ENCODE measurements at places on chromosomes 6 and 20.

GRCh38 chr6:19757036-19757435 lies 80.1 kb upstream of the ID4 start:
- DNase-seq = no peak

DNA sequence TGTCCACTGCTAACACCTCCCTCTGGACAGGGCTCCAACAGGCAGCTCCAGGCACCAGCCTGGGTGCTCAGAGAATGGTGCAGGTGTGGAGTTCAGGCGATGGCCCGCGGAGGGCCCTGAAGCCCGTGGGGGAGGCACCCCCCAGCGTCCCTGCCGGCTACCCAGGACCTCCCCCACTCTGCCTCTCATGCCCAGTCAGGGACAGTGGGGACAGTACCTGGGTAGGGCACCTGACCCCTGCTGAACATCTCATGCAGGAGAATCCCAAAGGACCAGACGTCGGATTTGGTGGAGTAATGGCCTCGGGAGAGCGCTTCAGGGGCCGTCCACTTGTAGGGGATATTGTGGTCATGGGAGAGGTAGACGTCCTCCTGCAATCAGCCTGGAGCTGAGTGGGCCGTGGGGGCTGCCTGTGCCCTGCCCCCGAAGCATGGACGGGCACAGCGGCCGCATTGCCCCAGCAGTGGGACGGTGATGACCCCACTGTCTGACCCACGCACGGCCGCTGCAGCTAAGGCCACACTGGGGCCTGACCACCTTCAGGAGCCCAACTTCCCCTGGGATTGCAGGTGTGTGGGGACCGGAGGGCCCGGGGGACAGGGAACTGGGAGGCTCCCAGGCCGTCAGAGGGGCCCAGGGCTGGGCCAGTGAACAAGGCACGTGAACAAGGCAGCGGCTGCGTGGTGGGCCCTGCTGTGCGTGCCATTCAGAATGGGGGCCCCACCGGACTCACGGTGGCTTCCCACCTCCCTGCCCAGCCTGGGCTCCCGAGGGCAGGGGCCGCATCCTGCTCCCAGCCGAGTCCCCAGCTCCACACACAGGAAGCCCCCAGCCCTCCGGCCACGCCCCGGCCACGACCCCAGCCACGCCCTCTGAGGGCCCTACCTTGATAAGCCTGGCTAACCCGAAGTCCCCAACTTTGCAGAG lies 7.1 kb downstream of the PTK6 start:
- DNase-seq = no peak

DNA sequence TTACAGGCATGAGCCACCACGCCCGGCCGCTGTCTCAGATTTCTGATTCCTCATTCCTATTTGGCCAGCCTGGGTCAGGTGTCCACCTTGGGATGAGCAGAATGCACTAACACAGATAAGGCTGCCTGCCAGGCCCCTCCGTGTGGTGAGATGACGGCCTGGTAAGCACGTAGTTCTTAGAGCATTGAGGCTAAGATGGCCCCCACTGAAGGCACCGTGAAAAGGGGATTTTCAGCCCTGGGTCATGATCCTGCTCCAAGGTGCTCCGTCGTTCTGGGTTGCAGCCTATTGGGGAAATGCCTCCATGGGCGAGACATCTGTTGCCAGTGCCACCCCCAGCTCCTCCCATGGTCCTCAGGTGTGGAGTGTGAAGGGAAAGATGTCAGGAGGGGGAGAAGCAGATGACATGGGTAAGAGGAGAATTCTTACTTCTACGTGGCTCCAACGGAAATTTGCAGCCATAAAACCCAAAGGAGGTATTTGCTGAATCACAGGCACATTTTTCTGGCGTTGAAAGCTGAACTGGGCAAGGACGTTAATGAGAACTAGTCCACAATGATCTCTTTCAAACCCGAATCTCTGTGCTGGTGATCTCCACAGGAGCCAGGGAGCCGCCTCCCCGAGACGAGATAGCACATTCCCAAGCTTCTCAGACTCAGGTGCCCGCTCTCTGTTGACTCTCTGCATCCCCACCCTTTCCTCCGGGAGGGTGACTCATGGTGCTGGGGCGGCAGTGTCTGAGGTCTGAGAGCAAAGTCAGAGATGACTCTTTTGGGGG lies 34.0 kb upstream of the BMP6 start:
- no peak for DNase-seq

DNA sequence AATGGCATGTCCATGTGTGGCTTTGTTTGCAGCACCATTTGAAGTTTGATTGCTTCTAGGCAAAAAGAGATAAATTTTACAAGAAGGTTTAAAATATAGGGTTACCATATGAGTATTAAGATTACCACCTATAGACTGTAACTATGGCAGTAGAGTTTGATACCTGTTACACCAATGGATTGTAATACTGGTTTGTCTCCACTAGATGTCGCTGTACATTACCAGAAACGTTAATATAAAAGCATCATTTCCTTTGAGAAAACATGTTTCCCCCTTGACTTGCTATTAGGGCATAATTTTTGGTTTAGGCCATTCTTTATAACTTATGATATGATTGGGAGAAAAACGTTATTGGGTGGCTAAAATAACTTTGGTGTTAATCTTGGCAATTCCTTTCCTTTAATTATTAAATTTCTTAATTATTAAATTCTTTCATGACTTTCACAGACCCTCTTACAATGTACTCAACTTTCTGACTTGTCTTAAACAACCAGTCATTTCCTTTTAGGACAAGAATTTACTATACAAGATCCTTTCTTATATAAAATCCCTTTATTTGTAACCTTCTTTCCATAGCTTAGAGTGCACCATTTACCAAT lies 42.8 kb downstream of the HLA-DPB1 start:
- DNase-seq = no peak

DNA sequence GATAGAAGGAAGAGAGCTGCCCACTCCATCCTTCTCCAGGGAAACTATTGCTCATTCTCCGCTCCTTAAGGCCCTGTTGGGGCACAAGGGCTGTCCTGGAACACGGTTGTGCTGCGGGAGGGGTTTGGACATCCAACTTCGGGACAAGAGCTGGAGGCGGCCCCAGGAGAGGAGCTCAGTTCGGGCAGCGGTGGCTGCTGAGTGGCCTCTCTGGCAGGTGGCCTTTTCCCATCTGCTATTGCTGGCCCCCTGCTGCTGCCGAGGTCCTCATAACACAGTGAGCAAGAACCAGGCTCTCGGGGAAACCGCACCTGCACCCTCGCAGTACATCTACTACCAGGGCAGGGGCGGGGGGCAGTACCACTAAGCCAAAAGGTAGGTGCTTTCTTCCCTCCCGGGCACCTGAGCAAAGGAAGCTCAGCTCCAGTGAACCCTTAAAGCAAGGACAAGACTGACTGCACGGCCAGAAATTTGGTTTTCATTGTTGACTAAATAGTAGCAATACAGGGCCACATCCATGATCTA lies 63.7 kb downstream of the PSMG4 start:
- no peak for DNase-seq

GRCh38 chr6:41676431-41676830 lies 38.2 kb downstream of the MDFI start:
- no peak for DNase-seq

- no peak for DNase-seq
These were observed 107.6 kb downstream of the SLC23A2 start for GRCh38 chr20:4893709-4894108.

DNA sequence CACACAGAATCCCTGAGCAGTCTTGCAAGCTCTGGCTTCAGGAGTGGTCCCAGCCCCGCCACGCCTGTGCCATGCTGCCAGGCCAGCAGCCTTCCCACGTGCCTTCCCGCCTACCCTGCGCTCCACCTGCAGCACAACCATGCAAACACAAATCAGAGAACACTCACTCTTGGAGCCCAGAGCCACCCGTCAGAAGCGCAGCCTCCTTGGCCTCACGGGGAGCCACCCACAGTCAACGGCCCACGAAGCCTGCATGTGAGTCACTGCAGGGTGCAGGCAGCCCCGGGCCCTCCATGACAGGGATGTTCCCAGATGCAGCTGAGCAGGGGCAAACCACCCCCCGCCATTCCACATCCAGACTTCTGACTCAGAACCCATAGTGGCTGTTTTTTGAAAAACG lies 217.0 kb downstream of the DLL1 start:
- no peak for DNase-seq

- no peak for DNase-seq
These were observed 82.1 kb upstream of the DTNBP1 start for GRCh38 chr6:15744818-15745402.

- DNase-seq = no peak
These were observed 45.6 kb upstream of the STX16 start for GRCh38 chr20:58605292-58606065.

DNA sequence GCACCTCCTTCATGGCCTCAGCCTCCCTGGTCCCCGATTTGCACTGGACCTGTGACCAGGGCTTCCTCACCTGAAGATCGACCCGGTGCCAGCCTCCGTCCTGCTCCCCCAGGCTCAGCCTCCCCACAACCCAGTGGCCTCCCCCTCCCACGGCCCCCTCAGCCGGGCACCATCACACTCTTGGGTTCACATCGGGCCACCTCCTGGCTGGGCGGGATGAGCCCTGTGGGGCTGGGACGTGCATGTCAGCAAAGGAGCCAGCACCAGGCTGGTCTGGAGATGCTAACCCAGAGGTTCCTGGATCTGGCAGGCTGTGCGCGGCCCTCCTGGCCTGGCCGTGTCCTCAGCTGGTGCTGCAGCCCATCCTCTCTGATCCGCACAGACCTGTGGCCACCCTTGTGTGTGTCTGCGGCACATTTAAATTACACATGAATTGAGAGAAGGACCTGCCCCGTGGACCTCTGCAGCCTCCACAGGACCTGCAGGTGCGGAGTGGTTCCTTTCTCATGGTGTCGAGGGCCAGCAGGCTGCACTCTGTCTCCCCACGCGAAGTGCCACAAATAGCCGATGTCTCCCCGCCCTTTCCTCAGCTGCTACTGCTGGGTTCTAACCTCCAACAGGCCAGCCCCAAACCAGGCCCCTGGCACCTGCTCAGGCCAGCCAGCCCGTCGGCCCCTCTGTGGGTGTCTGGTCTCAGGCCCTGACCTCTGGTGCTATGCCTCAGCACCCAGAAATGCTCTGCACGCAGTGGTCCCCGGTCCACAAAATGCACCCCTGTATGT lies 237.5 kb downstream of the ERMARD start:
- no peak for DNase-seq
